ENCODE measurements at places on chromosomes 6 and 20.

DNA sequence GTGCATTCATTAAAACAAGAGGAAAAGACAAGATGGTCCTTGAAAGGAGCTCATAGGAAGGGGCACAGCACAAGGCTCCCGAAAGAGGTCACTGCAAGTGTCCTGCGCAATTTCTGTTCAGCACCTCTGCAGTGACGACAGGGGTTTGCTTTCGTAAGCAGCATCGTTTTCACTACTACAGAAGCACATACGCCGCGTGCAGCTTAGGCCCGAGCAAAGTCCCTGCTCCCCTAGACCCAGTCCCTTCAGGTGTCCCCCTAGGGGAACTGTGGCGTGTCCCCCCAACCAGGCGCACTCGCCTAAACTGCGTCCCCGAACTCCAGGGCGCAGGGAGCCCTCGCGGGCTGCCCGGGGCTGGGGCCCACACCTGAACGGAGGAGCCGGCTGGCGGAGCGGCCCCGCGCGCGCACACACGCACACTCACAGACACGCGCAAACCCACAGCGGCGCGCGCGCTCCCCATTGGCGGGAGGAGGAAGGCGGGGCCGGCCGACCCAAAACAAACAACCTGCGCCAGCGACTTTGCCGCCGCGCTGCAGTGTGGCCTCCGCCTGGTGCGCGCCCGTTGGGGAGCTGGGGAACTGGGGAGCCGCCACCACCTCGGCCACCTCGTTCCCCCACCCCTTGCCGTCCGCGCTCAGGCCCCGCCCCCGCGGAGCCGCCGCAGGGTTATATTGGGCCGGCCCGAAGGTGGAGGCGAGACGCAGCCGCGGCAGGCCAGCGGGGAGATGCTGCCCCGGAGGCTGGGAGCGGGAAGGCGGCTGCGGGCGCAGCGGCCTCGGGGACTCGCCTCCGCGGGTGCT, at the start of gene FOXQ1:
TSS of gene FOXQ1 (plus strand) at position 699 of the 803 bp plus-strand sequence. CDS start 607 bp downstream, outside the sequence.
- no peak for DNase-seq

GRCh38 chr6:102798636-102799035, 1405.1 kb downstream of the GRIK2 start:
- no peak for DNase-seq

GRCh38 chr6:136961848-136962247, 39.7 kb downstream of the SLC35D3 start:
- no peak for DNase-seq

DNA sequence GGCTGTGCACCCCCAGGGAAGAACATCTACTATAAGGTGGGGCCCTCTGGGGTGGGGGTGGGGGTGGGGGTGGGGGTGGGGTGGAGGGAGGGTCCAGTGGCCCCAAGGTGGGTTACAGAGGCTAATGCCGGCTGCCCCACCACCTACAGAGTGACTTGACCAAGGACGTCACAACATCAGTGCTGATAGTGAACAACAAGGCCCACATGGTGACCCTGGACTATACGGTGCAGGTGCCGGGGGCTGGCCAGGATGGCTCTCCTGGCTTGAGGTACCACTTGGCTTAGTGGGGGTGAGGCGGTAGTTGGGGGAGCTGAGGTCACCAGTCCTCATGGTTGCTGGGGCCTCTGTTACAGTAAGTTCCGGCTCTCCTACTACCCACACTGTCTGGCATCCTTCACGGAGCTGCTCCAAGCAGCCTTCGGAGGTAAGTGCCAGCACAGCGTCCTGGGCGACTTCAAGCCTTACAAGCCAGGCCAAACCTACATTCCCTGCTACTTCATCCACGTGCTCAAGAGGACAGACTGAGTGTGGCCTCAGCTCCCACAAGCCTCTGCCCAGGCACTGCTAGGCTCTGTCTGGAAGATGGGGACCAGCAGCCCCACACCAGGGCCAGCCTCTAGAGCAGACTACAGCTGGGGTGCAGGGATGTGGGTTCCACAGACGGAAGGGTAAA, 2.8 kb downstream of the GNMT start:
- no peak for DNase-seq

DNA sequence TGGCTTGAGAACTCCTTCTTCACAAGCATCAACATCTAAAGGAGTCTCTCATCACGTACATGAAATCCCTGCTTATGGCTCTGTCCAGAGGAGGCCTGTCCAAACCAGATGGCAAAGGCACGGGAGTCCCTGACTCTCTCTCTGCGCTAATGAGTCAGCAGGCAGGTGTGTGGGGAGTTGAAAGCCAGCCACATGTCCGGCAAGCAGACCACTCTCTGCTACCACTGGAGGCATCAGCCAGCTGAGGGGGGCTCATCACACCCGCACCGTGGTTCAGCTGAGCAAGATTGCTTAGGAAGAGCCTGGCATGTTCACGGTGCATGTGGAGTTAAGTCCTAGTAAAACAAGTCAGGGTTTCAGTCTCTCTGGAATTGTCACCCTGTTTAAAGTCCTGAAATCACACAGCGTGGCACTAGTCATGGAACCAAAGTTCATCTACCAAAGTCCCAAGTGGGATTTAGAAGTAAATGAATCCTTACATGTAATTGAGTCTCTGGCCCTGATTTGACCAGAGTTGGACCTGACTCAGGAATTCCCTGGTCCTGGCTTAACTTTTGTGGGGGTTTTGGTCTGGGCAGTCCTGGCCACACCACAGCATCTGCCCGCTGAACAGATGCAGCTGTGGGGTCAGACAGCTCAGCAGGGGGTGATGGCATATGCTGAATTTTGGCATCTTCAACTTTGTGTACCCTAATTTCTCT, 155.2 kb upstream of the RIN2 start:
- DNase-seq = no peak
